ENCODE measurements at places on chromosomes 1 and 21.

DNA sequence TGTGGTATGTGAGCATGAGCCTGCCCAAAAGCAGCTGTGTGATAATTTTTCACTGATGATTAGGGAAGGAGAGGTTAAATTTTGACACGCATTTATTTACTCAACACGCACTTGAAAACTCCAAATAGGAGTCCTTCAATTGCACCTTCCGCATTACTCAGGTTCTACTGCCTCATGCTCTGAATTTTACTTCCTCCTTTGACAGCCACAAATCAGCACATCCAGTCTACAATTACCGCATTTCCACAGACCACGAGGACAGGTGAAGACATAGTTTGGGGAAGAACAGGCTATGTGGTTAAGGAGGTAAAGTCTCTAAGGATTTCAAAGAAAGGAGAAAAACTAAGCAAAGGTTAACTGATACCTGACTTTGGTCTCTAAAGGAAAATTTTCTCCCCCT lies 2.6 kb downstream of the CAPN8 start:
- no peak for DNase-seq

GRCh38 chr1:161956097-161956496 lies 67.6 kb downstream of the OLFML2B start:
- DNase-seq, result no peak

DNA sequence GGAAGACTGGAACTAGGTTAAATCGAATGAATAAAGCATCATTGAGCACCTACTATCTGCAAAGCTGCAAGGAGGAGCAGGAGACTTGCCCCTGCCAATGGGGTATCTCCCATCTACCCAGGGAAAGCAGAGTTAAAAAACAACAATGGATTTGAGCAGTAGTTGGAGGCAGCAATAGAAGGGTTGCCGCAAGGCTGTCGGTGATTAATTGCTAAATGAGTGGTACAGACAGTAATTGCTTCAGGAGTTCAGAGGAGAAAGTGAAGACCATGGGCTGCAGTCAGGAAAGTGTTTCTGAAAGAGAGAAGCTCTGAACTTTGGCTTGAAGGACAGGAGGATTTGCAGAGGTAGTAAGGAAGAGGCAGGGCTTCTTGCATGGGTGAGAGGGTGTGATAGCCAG lies 152.9 kb downstream of the ACTL8 start:
- DNase-seq, result no peak

GRCh38 chr1:21294266-21294989 lies 4.2 kb upstream of the ECE1 start:
- peak; percentile 88 for DNase-seq

- DNase-seq, result no peak
These were observed 18.5 kb downstream of the CLCA1 start for GRCh38 chr1:86487131-86487810.

- DNase-seq, result peak; percentile 55
These were observed 56.1 kb downstream of the ATP2B4 start for GRCh38 chr1:203682473-203683383.

- no peak for DNase-seq
These were observed 128.3 kb upstream of the HMGB4 start for GRCh38 chr1:33735624-33736023.

- DNase-seq, result no peak
These were observed 127.4 kb upstream of the NRIP1 start for GRCh38 chr21:15192243-15192642.

DNA sequence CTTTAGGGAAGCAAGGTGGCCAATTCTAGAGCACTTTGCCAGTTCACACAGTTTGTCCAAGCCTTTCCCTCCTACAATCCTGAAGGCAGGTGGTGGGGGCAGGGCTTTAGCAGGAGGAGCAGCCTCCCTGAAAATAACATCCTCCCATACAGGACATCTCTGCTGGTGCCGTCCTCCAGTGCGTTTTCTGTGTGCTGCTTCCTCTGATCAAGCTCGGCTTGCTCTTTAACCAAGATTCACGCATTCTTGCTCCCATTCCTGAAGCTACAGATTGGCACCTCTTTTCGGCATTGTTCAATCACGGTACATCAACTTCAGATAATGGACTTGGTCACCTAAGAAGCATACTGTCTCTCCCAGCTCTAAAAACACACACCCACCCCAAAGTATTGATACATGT lies 7.5 kb upstream of the DPT start:
- no peak for DNase-seq

- no peak for DNase-seq
These were observed 10.5 kb downstream of the ACOT11 start for GRCh38 chr1:54558434-54559030.
